Spinal cord (tissue), 10 donors: ENCODE measurements at places on chromosomes 6 and 20. TPM values are rescaled to one million over a fixed set of nuclear protein-coding genes. Genes with fewer than 3 reads are reported as not detected.
A peak's percentile ranks its signal among the peaks of the same experiment; 100 is the strongest.

- no peaks in the 10 kb centered on the region for H3K36me3 ChIP-seq
- no peaks in the 10 kb centered on the region for H3K27me3 ChIP-seq
- H3K27ac ChIP-seq = no peak overlapping the region
Measured at GRCh38 chr6:130372786-130373185, 7.0 kb downstream of the TMEM200A start.

GRCh38 chr6:167856999-167857660 lies 30.4 kb downstream of the AFDN start:
- peaks cover 7% of the 10 kb centered on the region for H3K4me1 ChIP-seq
- no peak overlapping the region for H3K4me3 ChIP-seq
- no peak for DNase-seq
- H3K27ac ChIP-seq = no peak overlapping the region

DNA sequence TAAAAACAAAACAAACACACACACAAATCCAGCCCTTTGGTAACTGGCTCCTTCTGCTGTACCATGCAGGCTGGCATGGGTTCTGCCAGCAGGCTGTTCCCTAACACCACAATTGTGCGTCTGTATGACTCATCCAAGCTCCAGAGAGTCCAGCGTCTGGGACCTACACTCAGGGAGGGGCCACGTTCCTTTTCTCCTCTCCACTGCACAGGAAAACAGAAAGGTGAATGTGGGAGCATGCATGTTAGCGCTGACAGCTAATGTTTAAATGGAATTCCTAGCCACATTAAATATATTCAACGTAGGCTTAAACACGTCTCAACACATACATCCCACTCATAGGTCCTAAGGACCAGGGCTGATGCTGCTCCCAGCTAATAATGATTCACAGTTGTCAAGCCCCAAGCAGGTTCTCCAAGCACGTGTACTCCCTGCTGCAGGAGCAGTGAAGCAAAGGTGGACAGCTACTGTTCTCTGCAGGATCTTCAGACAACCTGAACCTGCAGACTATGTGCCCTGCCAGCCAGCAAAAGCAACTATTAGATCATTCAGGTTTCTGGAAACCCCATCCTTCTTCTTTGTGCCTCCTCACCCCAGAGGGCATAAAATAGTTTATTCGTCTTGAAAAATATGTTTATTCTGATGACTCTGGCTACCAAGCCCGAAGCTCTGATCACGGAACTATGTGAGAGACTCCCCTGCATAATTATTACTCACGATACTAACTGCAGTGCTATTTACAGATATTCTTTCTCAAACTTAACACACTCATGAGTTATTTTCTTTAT lies 20.9 kb downstream of the MAP1LC3A start:
- H3K4me3 ChIP-seq = no peak overlapping the region

DNA sequence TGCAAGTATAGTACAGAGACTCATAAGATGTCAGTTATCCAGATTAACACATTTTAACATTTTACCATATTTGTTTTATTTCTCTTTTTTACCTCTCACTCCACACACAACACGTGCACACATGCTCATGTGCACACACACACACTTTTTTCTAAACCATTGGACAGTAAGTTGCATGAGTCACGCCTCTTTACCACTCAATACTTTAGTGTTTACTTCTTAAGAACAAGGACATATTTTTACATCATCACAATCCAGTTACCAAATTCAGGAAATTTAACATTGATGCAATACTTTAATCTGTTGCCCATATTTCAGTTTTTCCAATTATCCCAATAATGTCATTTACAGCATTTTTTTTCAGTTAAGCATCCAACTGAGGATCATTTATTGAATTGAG lies 109.0 kb downstream of the RIN2 start:
- no peak overlapping the region for H3K27ac ChIP-seq
- no peaks in the 10 kb centered on the region for H3K36me3 ChIP-seq
- H3K4me3 ChIP-seq = no peak overlapping the region
- no peaks in the 10 kb centered on the region for H3K27me3 ChIP-seq
- no peak for DNase-seq

- DNase-seq = no peak
- H3K4me1 ChIP-seq = peaks cover 7% of the 10 kb centered on the region
- no peak overlapping the region for H3K27ac ChIP-seq
- H3K4me3 ChIP-seq = no peak overlapping the region
Measured at GRCh38 chr6:158837684-158838625, 18.8 kb upstream of the EZR start.

DNA sequence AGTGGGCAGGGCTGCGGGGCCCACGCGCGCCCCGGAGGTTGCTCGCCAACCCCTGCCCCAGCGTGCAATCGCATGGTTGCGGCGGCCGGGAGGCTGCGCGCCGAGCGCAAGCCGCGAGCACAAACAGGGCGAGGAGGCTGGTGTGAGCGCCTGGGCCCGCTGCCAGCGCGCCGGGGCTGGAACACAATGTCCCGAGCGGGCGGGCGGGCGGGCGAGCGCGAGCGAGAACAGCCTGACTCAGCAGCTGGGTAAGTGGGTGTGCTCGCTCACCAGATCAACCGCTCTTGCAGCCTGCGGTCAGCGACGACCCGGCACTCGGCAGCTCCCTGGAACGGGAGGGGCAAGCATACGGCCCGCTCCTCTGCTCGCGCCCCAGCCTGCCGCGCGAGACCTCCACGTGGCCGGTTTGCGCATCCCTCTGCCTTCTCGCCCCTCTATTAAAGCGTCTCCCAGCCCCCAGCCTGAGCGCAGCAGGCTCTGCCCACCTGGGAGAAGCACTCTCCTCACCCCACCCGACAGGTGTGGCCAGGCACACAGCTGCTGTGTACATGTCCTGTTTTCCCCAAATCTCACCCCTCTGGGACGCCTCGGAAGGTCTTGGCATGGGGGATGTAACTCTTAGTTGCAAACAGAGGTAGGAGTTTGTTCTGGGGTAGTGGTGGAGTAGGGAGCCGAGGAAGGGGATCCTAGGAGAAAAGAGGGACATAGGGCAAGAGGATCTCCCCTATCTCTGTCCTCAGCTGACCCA lies 8.7 kb upstream of the ARMC12 start:
- H3K4me3 ChIP-seq = peak overlapping the region; percentile 64
- no peaks in the 10 kb centered on the region for H3K36me3 ChIP-seq
- DNase-seq = peak; percentile 94
- no peaks in the 10 kb centered on the region for H3K27me3 ChIP-seq
- peaks cover 48% of the 10 kb centered on the region for H3K4me1 ChIP-seq
- peak overlapping the region; percentile 92 for H3K27ac ChIP-seq

DNA sequence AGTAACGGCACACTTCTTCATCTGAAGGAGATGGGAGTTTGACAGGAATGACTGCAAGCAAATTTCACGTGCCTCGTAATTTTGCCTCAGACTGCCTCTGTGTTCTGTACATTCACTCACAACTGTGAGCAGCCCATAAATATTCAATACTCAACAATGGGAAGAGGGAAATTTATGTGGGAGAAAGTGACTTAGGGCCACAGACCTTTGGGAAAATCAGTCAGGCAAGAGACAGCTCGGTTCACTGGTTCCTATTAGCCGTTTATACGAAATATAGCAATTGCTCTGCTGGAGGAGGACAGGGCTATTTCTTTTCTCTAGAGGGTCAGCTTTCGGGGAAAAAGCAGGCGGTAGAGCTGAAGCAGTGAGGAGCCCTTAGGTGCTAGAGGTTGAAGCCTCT lies 28.0 kb downstream of the OPN5 start:
- no peaks in the 10 kb centered on the region for H3K4me1 ChIP-seq
- no peaks in the 10 kb centered on the region for H3K27me3 ChIP-seq
- H3K36me3 ChIP-seq = no peaks in the 10 kb centered on the region

DNA sequence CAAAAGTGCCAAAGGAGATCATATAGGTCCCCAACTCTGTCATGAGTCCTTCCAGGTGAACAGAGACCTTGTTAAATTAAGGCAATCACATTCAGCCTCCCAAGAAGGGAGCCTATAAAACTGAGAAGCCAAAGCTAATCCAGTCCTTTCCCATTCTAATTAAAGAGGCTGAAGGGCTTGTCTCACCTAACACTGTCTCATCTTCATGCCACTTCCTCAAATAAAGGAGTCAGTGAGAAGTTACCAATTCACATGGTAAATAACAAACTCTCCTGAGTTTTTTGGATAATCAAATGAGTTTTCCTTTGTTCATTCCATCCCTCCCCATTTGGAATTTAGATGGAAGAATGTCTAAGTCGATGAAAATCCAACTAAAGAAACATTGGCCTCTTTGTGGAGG lies 242.8 kb downstream of the UST start:
- H3K4me1 ChIP-seq = no peaks in the 10 kb centered on the region
- no peaks in the 10 kb centered on the region for H3K36me3 ChIP-seq
- no peak for DNase-seq
- H3K27me3 ChIP-seq = no peaks in the 10 kb centered on the region

GRCh38 chr6:105067329-105067728 lies 110.4 kb downstream of the LIN28B start:
- no peak overlapping the region for H3K27ac ChIP-seq
- H3K27me3 ChIP-seq = no peaks in the 10 kb centered on the region
- H3K36me3 ChIP-seq = no peaks in the 10 kb centered on the region
- no peaks in the 10 kb centered on the region for H3K4me1 ChIP-seq
- H3K4me3 ChIP-seq = no peak overlapping the region

- H3K4me1 ChIP-seq = peaks cover 44% of the 10 kb centered on the region
- no peaks in the 10 kb centered on the region for H3K36me3 ChIP-seq
- H3K27ac ChIP-seq = no peak overlapping the region
- no peaks in the 10 kb centered on the region for H3K27me3 ChIP-seq
- H3K4me3 ChIP-seq = no peak overlapping the region
- DNase-seq = no peak
Measured at GRCh38 chr20:32976746-32977145, 27.5 kb downstream of the SUN5 start.

- no peak overlapping the region for H3K4me3 ChIP-seq
- no peak for DNase-seq
- no peaks in the 10 kb centered on the region for H3K27me3 ChIP-seq
- no peaks in the 10 kb centered on the region for H3K36me3 ChIP-seq
- H3K4me1 ChIP-seq = no peaks in the 10 kb centered on the region
Measured at GRCh38 chr20:11050350-11050749, 376.6 kb upstream of the JAG1 start.

DNA sequence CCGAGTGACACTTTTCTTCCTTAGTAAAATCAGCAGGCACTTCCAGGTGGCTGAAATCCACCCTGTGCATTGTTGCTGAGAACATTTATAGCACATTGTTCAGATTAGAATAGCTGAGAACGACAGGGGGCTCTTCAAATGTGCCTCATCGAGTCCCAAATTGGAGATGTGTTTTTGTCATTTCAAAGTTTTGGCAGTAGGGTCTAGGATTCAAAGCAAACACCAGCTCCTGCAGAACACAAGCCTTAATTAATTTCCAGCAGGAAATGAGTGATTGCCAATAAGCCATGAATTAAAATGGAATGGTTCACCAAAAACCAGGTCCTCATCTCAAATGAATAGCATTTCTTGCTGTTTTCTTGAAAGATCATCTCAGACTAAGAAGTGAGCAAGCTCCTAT lies 171.6 kb downstream of the PLCB1 start:
- no peak overlapping the region for H3K27ac ChIP-seq
- H3K4me1 ChIP-seq = peaks cover 3% of the 10 kb centered on the region
- no peaks in the 10 kb centered on the region for H3K36me3 ChIP-seq

- no peaks in the 10 kb centered on the region for H3K36me3 ChIP-seq
- peaks cover 3% of the 10 kb centered on the region for H3K27me3 ChIP-seq
- peaks cover 8% of the 10 kb centered on the region for H3K4me1 ChIP-seq
- no peak overlapping the region for H3K27ac ChIP-seq
- peak overlapping the region; percentile 4 for H3K4me3 ChIP-seq
Measured at GRCh38 chr6:18386298-18386976, 713 bp upstream of the RNF144B start.

GRCh38 chr6:34517461-34517881 lies 38.7 kb downstream of the SPDEF start:
- peaks cover 3% of the 10 kb centered on the region for H3K36me3 ChIP-seq
- no peak overlapping the region for H3K27ac ChIP-seq
- H3K27me3 ChIP-seq = no peaks in the 10 kb centered on the region
- H3K4me1 ChIP-seq = peaks cover 40% of the 10 kb centered on the region

- no peaks in the 10 kb centered on the region for H3K36me3 ChIP-seq
- no peak overlapping the region for H3K4me3 ChIP-seq
- peaks cover 6% of the 10 kb centered on the region for H3K4me1 ChIP-seq
- H3K27ac ChIP-seq = no peak overlapping the region
Measured at GRCh38 chr6:4645713-4646360, 130.4 kb upstream of the CDYL start.

DNA sequence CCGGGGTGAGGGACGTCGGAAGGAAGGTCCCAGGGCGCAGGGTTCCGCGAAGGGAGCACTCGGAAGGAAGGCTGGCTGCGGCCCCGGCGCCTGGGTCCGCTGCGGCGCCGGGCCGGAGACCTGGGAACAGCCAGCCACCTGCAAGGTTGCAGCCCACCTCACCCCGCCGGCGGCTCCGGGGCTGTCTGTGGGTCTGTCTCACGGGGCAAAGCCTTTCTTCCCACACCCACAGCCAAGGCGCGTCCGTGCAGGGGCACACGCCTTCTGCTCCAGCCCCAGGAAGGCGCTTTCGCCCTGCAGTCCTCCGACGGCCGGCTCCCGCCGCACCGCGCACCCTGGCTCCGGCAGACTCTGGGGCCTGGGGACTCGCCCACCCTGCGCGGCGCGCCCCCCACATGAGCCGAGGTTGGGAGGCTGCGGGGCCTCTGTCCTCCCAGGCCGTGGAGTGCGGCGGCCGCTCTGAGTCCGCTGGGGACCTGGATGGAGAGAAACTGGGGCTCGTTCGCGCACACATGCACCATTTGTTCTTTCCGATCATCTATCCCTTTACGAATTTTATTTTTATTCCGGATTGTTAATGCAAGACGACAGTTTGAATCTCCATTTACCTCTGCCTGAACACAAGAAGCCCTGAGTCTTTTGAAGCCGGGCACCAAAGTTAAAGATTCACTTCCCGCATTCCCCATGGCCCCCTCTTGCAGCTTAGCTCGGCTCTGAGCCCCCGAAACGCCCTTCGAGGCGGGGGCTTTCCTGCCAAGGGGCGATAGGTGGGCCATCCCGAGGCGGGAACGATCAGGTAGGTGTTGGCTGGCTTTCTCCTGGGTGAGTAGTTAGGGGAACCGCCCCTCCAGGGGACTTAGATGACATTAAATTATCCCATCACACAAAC lies 4.5 kb upstream of the FOXC1 start:
- H3K4me1 ChIP-seq = peaks cover 50% of the 10 kb centered on the region
- peaks cover 92% of the 10 kb centered on the region for H3K27me3 ChIP-seq
- no peaks in the 10 kb centered on the region for H3K36me3 ChIP-seq
- H3K27ac ChIP-seq = peak overlapping the region; percentile 87

GRCh38 chr6:87378947-87379346 lies 28.8 kb upstream of the CFAP206 start:
- no peaks in the 10 kb centered on the region for H3K27me3 ChIP-seq
- H3K4me3 ChIP-seq = no peak overlapping the region
- no peak for DNase-seq
- no peaks in the 10 kb centered on the region for H3K4me1 ChIP-seq
- no peak overlapping the region for H3K27ac ChIP-seq
- peaks cover 3% of the 10 kb centered on the region for H3K36me3 ChIP-seq

The ZNF311 gene
- 3.1 TPM for total RNA-seq

The SNX21 gene
- 40.4 TPM for total RNA-seq

The MPC1 gene
- total RNA-seq = 89.5 TPM

The BPIFB1 gene
- total RNA-seq = not detected

The GPR6 gene
- total RNA-seq = 0.59 TPM

The SLC35F1 gene
- 27.8 TPM for total RNA-seq

The C6orf15 gene
- total RNA-seq = not detected

The CNKSR3 gene
- 4.9 TPM for total RNA-seq

The PHIP gene
- total RNA-seq = 45.6 TPM
